ENCODE measurements at places on chromosomes 13 and 19.

GRCh38 chr19:29866011-29866410 is 54.2 kb downstream of the CCNE1 start:
- no peak for DNase-seq

DNA sequence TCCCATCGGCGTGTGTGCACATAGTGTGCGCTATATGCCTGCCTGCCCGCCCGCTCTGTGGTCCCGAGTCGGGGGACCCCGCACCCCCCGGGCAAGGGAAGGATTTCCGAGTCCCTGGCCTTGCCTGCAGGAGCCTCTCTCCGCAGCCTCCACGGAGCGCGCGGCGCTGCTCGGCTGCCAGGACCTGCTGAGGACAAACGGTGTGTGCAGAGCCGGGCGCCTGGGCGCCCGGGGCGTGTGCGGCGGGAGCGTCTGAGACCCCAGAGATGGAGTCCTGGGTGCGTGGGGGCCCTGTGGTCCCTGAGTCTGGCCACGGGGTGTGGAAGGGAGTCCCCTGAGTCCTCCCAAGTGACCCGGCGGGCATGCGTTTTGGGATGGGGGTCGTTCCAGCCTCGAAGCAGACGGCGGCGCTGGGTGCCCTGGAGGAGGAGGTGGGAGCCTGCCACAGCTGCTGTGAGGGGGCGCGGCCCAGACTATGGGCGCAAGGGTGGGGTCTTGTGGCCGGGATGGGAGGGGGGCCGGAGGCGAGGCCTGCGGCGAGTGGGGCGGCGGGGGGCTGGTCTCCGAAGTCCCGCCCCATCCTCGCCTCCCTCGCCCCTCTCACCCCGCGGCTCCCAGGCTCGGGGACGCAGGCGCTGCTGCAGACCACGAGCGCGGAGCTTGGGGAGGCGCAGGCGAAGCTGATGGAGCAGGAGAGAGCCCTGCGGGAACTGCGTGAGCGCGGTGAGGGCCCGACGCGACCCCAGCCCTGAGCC is 25.3 kb downstream of the CLEC4M start:
- DNase-seq, result no peak

- DNase-seq, result no peak
These were observed 19.5 kb downstream of the CHERP start for GRCh38 chr19:16522559-16523377.

DNA sequence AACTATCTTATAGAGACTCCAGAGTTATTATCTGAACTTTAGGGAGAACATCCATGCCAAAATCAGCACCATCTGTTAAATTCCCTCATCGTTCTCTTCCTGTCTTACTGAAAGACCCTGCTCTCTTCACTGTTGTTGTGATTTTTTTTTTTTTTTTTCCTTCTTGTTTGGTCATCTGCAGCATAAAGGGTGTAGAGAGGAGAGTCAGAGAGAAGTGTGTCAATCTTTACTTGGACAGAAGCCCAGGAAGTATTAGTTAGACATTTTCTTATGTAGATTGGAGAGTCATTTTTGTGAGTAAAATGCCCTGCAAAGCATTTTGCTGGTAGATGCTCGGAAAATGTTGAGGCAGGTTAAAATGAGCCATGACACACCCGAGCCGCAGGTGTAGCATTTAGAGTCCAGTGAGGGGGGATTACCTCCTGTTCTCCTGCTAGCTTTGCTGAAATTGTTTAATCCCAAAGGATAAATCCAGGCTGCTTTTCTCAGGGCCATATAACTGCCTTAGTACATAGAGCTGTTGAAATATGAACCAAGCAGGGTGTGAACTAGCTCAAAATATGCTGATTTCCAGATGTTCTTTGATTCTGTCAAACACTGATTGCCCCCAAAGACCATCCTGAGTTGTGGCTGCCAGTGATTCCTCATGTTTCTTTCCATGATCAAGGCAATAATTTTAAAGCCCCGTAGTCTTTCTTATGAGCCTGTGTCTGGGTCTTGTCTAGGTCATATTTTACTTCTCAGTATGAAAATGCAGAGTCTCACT is 143.5 kb downstream of the DCT start:
- DNase-seq, result no peak

DNA sequence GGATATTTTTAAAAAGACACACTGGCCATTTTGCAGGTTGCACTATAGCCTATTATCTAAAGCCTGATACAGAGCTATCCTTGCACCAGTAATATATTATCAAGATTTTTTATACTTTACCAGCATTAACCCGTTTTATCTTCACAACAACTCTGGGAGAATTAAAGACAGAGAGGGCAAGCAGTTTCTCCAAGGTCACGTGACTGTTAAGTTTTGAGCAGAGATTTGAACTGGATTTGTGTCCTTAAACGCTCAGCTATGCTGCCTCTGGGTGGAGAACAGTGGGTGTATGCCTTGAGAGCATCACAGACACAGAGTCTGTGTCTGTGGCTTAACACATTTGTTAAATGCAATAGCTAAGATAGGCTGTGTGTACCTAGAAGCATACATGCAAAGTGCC is 147.2 kb downstream of the MYO16 start:
- no peak for DNase-seq

GRCh38 chr19:38933544-38933943 is 2.8 kb downstream of the MRPS12 start:
- DNase-seq, result no peak

DNA sequence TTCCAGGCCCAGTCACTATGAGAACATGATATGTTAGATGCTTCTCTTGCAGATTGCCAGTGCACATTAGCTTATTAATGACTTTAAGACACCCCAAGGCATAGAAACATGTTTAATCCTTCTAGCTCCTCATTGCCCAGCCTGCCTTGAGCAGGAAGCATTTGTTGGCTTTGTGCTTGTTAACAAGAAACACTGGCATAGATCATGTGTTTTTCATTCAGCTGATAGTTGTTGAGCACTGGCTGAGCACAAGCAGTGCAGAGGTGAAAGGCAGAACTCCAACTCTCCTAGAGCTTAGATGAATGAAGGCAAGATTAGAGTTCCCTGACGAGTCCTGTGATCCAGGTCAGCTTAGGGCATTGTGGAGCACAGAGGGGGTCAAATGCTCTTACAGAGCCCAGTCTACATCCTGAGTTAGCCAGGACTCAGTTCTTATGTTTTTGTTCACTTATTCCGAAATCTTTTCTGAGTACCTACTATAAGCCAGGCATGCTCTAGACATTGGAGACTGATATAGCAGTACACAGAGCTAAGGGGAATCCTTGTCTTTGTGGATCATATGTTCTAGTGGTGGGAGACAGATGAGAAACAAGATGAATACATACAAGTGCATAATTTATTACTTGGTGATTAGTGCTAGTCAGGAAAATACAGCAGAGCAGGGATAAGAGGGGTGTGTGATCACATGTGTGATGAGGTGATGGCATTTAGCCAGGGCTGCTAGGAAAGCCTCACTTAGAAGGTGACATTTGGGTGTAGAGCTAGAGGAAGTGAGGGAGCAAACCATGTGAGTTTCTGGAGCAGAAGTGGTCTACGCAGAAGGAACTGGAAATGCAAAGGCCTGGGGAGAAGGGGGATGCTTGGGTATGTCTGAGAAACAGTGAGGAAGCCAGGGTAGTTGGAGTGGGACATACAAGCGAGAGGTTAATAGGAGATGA is 101.2 kb downstream of the WASF3 start:
- DNase-seq, result peak; percentile 41

DNA sequence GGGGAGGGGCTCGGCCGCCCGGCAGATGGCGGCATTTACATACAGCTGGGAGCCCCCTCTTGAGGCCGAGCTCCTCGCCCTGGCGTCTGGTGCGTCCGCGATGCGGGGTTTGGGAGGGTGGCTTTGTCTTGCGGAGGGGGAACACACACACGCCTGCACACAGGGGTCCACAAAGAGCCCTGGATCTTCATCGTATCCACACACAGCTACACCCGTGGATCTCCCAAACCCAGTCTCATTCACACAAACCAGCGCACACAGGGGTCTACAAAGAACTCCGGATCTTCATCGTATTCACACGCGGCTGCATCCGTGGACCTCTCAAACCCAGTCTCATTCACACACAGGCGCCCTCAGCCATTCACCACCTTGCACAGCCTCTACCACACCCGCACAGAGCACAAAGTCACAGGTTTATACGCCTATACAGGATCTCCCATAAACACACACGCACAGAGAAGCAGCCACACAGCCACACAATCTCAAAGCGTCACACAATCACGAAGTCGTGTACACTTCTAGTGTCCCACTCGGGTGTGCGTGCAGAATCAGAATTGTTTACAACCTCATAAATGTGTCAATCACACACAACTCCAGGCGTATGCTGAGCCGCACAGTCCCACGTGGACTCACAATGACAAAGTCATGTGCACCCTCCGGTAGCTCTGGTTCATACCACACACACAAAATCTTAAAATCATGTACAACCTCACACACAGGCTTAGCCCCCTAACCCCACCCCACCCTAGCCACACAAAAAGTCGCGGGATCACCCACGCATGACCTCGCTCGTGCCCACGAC is 550 bp upstream of the DLL3 start:
- peak; percentile 37 for DNase-seq

All from globus pallidus (tissue), 1 donor.